ENCODE measurements at places on chromosomes 5 and 9.

DNA sequence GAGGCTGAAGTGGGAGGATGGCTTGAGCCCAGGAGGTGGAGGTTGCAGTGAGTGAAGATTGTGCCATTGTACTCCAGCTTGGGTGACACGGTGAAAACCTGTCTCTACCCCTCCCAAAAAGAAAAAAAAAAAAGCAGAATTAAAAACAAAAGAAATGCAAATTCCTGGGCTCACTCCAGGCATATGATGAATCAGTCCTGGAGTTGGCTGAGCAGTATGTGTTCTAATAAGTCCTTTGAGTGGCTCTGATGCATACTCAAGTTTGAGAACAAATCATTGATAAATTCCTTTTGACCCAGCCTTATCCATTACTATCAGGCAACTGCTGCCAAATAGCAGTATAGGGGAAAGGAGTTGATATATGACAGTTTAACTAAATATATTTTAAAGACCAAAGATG is 28.3 kb downstream of the UHRF2 start:
- no peak for DNase-seq

- no peak for DNase-seq
Measured at GRCh38 chr5:54608423-54609085, 91.0 kb downstream of the SNX18 start.

GRCh38 chr5:79746642-79747569 is 57.3 kb downstream of the CMYA5 start:
- no peak for DNase-seq

- no peak for DNase-seq
Measured at GRCh38 chr9:17116400-17116837, 18.4 kb upstream of the CNTLN start.

- no peak for DNase-seq
Measured at GRCh38 chr5:170407062-170407461, 17.9 kb upstream of the KCNMB1 start.

GRCh38 chr9:70616228-70616990 is 202.0 kb upstream of the KLF9 start:
- no peak for DNase-seq

GRCh38 chr5:87252283-87252605 is 15.4 kb upstream of the RASA1 start:
- DNase-seq: no peak

- no peak for DNase-seq
Measured at GRCh38 chr5:78506261-78507024, 142.1 kb downstream of the LHFPL2 start.

DNA sequence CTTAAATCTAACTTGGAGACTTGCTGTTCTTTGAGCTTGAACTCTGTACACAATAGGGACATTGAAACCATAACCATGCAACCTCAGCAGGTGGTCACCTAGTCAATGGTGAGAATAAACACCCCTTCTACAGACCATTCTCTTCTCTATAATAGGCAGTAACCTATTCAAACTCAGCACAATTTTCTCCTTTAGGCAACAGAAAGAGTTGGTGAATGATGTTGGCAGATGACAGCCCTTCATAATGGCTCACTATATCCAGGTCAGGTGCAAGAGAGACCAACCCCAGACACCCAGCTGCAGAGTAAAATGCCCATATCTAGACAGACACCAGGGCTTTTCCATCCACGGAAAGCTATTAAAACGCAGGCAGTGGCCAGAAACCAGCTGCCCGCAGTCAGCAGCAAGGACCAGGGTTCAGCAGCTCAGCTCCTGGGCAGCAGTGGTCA is 106.7 kb downstream of the SERINC5 start:
- no peak for DNase-seq

DNA sequence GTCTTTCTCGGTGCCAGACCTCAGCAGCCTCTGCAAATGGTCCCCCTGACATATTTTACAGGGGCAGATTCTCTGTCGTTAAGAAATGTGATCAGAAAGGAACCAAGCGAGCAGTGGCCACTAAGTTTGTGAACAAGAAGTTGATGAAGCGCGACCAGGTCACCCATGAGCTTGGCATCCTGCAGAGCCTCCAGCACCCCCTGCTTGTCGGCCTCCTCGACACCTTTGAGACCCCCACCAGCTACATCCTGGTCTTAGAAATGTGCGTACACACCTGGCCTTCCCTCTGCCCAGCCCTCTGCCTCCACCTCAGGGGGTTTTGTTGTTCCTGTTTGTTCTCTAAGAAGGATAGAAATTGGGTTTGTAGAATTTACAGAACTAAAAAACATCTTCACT is 77.3 kb upstream of the OTULINL start:
- no peak for DNase-seq

DNA sequence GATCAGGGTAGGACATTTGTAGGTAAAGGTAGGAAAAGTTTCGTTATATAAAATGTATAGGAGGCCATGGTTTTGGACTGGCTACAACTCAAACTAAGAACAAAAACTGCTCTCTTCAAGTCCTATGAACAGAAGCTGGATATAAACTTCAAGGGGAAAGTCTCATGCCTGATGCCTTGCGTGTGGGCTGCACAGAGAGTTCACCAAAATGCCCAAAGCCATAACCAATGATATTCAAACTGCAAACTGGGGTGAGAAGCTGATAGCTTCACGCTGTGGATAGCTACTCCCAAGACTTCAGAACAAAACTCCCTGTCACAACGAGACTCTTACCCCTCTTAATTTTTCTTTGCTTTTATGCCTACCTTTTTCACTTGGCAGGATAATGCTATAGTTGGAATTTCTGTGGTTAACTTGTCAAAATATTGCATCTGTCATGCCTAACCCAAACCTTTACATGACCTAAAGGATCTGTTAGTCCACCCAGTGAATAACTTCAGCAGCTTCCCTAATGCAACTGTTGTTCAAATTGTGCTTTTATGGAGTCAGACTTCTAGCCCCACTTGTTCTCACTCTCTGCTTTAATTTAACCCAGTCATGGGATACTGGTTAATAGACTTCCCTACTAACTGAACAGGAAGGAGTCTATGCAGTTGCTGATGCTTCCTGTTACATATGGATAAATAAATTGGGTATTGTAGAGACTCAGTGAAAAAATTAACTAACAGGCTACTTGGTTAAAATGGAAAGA is 71.9 kb downstream of the SFXN1 start:
- no peak for DNase-seq

GRCh38 chr5:116358015-116358523 is 216.6 kb downstream of the SEMA6A start:
- no peak for DNase-seq

DNA sequence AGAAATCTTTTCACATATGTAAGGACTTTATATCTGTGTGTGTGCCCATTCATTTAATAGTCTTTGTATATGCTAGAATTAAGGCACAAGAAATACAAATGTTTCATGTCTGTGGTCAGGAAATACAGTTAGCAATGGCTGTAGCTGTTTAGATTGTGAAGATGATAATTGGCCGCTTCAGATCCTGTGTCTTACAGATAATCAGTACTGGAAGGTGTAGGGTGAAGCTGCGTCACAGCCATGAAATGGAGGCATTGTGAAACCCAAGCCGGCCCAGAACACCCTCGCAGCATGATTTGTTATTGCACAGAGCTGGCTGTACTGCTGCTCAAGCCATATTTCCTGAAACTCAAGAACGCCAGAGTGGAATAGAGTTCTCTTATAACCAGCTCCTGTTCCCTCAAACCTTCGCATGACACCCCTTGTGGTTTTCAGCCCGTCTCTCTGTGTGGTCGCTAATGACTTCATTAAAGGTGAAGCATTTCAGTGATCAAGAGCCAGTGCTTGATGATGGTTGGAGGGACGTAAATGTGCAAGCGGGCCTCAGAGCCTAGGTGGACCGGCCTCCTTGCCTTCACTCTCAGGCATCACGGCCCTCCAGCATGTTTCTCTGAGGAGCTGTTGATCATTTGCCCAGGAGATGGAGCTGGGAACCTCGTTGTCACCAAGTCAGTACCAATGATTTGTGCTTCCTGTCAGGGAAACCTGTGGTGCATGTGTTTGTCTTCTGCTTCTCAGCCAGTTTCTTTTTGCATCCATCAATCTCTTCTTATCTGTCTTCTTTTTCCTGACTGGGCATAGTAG is 80.1 kb downstream of the F2RL2 start:
- no peak for DNase-seq

All from GM19239 (cell line).